Chondrocyte (in vitro differentiated cells): ENCODE measurements at places on chromosomes 2 and 18. TPM values are rescaled to one million over a fixed set of nuclear protein-coding genes. Genes with fewer than 3 reads are reported as not detected.

Gene RAX
- not detected in 3 replicates for total RNA-seq

Gene CCDC121
- total RNA-seq, result 1.6 to 2.7 TPM (median 1.7 TPM) in 3 replicates

DNA sequence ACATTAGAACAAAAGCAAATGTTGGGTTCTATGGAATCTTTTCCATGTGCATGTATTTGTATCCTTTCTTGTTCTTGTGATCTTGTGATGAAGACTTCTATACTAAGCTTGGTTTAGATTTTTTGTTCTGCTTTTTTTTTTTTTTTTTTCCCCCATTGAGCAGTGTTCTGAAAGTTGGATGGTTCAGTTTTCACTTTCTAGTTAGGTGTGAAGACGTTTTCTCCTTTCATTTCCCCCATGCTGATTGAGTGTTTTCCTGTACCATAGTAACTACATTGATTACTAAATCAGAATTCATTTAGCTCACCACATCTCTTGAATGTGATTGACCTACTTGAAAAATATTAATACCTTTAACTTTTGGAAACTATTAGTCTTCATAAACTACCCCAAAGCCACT lies 34.1 kb downstream of the NOP58 start:
- peaks cover 44% of the 10 kb centered on the region for H3K36me3 ChIP-seq
- H3K4me1 ChIP-seq, result peaks cover 4% of the 10 kb centered on the region
- H3K27me3 ChIP-seq, result no peaks in the 10 kb centered on the region
- no peak overlapping the region for H3K27ac ChIP-seq
- no peak for DNase-seq
- no peak overlapping the region for H3K4me3 ChIP-seq

DNA sequence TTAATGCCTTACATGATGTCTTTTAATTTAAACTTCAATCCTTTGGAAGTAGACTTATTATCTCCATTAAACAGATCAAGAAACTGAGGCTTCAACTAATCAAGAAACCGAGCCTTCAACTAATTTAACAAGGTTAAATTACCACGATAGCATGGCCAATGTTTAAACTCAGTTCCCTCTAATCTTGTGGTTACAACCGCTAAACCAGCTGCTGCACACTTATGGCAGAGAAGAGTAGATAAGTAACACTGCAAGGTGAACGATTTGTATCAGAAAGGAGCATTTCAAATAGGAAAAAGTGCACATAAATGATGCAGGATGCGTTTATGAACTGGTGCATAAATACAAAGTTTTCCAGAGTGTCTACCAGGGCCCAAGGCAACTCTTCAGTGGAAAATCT lies 144.6 kb upstream of the CAVIN2 start:
- H3K27ac ChIP-seq, result no peak overlapping the region
- H3K36me3 ChIP-seq, result no peaks in the 10 kb centered on the region
- no peaks in the 10 kb centered on the region for H3K4me1 ChIP-seq
- no peaks in the 10 kb centered on the region for H3K27me3 ChIP-seq
- H3K4me3 ChIP-seq, result no peak overlapping the region
- DNase-seq, result no peak

GRCh38 chr2:54984476-54984875 lies 65.8 kb downstream of the RTN4 start:
- DNase-seq, result no peak
- peaks cover 33% of the 10 kb centered on the region for H3K36me3 ChIP-seq
- no peak overlapping the region for H3K4me3 ChIP-seq
- H3K4me1 ChIP-seq, result peaks cover 81% of the 10 kb centered on the region
- H3K27ac ChIP-seq, result no peak overlapping the region
- H3K27me3 ChIP-seq, result no peaks in the 10 kb centered on the region

Gene ANKRD30B
- total RNA-seq, result not detected in 3 replicates

GRCh38 chr18:57287766-57288165 lies 64.6 kb upstream of the ST8SIA3 start:
- no peaks in the 10 kb centered on the region for H3K4me1 ChIP-seq
- H3K36me3 ChIP-seq, result no peaks in the 10 kb centered on the region
- H3K27ac ChIP-seq, result no peak overlapping the region
- no peaks in the 10 kb centered on the region for H3K27me3 ChIP-seq
- H3K4me3 ChIP-seq, result no peak overlapping the region
- DNase-seq, result no peak

- H3K4me1 ChIP-seq, result peaks cover 10% of the 10 kb centered on the region
- H3K4me3 ChIP-seq, result no peak overlapping the region
- H3K27me3 ChIP-seq, result no peaks in the 10 kb centered on the region
- DNase-seq, result no peak
- H3K36me3 ChIP-seq, result peaks cover 2% of the 10 kb centered on the region
Observed at GRCh38 chr2:113768770-113769169, 12.3 kb upstream of the SLC35F5 start.

- H3K36me3 ChIP-seq, result peaks cover 38% of the 10 kb centered on the region
- H3K4me3 ChIP-seq, result no peak overlapping the region
- no peak for DNase-seq
Observed at GRCh38 chr2:135175177-135175576, 123.1 kb downstream of the RAB3GAP1 start.

- H3K27me3 ChIP-seq, result no peaks in the 10 kb centered on the region
- H3K4me1 ChIP-seq, result no peaks in the 10 kb centered on the region
- H3K36me3 ChIP-seq, result no peaks in the 10 kb centered on the region
Observed at GRCh38 chr18:43825768-43826167, 548.5 kb upstream of the SYT4 start.

- DNase-seq, result no peak
- H3K4me3 ChIP-seq, result peak overlapping the region; percentile 76
- no peaks in the 10 kb centered on the region for H3K27me3 ChIP-seq
- H3K36me3 ChIP-seq, result peaks cover 1% of the 10 kb centered on the region
- H3K4me1 ChIP-seq, result peaks cover 84% of the 10 kb centered on the region
Observed at GRCh38 chr18:58578835-58579560, 49.9 kb downstream of the ALPK2 start.

GRCh38 chr2:229410264-229410663 lies 139.2 kb upstream of the PID1 start:
- H3K27ac ChIP-seq, result no peak overlapping the region
- no peak for DNase-seq
- peaks cover 45% of the 10 kb centered on the region for H3K4me1 ChIP-seq
- no peaks in the 10 kb centered on the region for H3K27me3 ChIP-seq
- no peak overlapping the region for H3K4me3 ChIP-seq
- H3K36me3 ChIP-seq, result no peaks in the 10 kb centered on the region

GRCh38 chr2:181892799-181893435 lies 1.4 kb downstream of the ITPRID2 start:
- peak overlapping the region; percentile 96 for H3K27ac ChIP-seq
- no peak for DNase-seq
- H3K36me3 ChIP-seq, result peaks cover 2% of the 10 kb centered on the region
- H3K27me3 ChIP-seq, result no peaks in the 10 kb centered on the region
- H3K4me1 ChIP-seq, result peaks cover 43% of the 10 kb centered on the region
- H3K4me3 ChIP-seq, result peak overlapping the region; percentile 99

GRCh38 chr2:205883965-205884364 lies 201.7 kb downstream of the NRP2 start:
- peaks cover 18% of the 10 kb centered on the region for H3K4me1 ChIP-seq
- peaks cover 15% of the 10 kb centered on the region for H3K27me3 ChIP-seq
- no peak for DNase-seq
- no peak overlapping the region for H3K4me3 ChIP-seq

Gene MBOAT2
- total RNA-seq, result 34.4 to 40.2 TPM (median 35.6 TPM) in 3 replicates

- no peaks in the 10 kb centered on the region for H3K36me3 ChIP-seq
- H3K27ac ChIP-seq, result no peak overlapping the region
- no peak for DNase-seq
- H3K4me3 ChIP-seq, result no peak overlapping the region
- H3K27me3 ChIP-seq, result no peaks in the 10 kb centered on the region
- peaks cover 22% of the 10 kb centered on the region for H3K4me1 ChIP-seq
Observed at GRCh38 chr2:144152817-144153271, 367.1 kb downstream of the ZEB2 start.

DNA sequence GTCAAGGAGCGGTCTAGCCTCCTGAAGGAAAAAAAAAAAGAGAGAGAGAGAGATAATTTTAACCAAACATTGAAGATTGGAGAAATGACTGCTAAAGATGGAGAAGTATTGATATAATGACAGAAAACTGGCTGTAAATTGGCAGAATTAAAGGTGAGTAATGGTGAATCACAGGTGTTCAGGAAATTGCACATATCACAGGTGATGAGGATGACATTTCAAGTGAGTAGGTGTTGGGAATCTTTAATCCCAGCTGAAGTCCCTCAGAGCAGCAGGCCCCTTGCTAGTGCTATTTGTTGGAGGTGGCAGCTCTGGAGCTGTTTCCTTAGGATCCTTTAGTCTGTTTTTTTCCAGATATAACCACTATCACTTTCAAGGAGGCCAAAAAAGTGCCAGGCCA lies 678.4 kb upstream of the VRK2 start:
- H3K36me3 ChIP-seq, result no peaks in the 10 kb centered on the region
- peaks cover 10% of the 10 kb centered on the region for H3K4me1 ChIP-seq
- H3K4me3 ChIP-seq, result no peak overlapping the region
- H3K27me3 ChIP-seq, result peaks cover 2% of the 10 kb centered on the region
- H3K27ac ChIP-seq, result no peak overlapping the region
- no peak for DNase-seq

GRCh38 chr2:53231908-53232307 lies 535.7 kb upstream of the CHAC2 start:
- no peaks in the 10 kb centered on the region for H3K4me1 ChIP-seq
- no peak overlapping the region for H3K4me3 ChIP-seq
- H3K27me3 ChIP-seq, result peaks cover 18% of the 10 kb centered on the region

GRCh38 chr2:27303093-27304025 lies 4.9 kb downstream of the UCN start:
- H3K27me3 ChIP-seq, result peaks cover 18% of the 10 kb centered on the region
- H3K4me1 ChIP-seq, result peaks cover 5% of the 10 kb centered on the region
- H3K36me3 ChIP-seq, result no peaks in the 10 kb centered on the region
- no peak overlapping the region for H3K27ac ChIP-seq
- H3K4me3 ChIP-seq, result peak overlapping the region; percentile 33

Gene FTCDNL1
- 0.34 to 1.2 TPM (median 0.65 TPM) in 3 replicates for total RNA-seq

DNA sequence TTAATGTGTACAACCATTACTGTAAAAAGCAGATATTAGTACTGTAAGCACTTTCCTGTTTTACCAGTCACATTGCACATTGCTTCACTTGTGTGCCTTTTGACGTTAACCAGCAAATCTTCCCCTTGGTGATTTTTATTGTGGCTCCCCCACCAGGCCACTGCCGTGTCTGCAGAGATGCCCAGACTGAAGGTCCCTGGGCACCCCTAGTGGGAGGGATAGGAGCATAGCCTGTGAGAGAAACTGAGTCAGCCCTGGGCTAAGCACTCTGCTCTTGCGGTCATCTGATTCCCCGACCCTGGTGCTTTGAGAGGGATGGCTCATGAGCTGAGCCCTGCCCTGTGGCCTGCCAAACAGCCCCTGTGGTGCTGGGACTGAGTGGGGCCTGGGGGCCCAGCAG lies 73.4 kb downstream of the INPP4A start:
- DNase-seq, result no peak
- H3K27me3 ChIP-seq, result no peaks in the 10 kb centered on the region
- no peak overlapping the region for H3K27ac ChIP-seq
- peaks cover 3% of the 10 kb centered on the region for H3K36me3 ChIP-seq
